ENCODE measurements at places on chromosomes 4 and X.

DNA sequence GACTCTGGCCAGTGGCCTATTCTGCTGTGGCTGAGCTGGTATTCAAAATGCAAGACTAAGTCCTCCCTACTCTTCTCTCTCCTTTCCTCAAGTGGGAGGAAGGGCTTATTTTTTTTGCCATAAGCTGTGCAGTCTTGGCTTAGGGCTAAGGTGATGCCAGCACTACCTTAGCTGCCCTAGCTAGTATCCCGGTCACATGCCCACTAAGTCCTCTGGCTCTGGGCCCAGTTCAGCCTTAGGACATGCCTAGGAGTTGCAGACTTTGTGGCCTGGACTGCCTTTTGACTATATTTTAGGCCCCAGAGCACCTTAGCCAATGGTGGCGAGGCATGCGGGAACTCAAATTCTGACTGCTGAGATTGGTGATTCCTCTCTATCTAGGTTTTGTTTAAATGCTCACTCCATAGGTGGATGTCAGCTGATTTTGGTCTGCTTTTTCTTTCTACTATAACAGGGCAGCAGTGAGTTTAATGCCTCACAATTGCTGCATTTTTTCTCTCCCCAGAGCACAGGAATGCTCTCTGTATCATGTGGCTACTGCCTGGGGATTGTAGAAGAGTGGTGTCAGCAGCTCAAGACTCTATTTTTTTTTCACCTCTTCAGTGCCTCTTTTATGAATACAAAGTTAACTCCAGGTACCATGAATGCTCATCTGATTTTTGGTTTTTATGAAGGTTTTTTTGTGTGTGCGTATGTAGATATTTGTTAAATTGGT lies 472.9 kb upstream of the GRID2 start:
- no peak for DNase-seq

DNA sequence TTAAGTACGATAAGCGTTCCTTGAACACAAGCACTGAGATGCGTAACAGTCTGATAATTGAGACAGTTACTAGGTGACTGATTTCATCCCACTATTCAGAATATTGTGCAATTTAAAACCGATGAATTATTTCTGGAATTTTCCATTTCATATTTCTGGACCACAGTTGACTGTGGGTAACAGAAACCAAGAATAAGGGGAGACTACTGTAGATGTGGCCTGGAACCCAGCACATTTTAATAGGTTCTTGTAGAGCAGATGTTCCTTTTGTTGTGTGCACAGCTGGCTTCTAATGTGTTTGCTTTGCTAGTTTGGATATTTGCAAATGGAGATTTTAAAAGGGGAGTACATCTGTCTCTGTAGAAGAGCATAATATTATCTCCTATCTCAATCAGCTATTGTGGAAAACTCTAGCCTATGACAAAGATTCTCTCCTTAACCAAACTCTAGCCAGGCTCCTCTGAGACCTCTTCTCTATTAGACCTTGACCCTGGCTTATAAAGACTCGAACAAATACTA lies 16.4 kb downstream of the NAAA start:
- no peak for DNase-seq

GRCh38 chrX:103631145-103631544 lies 2.4 kb downstream of the TCEAL1 start:
- no peak for DNase-seq

- no peak for DNase-seq
Observed at GRCh38 chrX:109643687-109644086, 18.7 kb upstream of the KCNE5 start.

- no peak for DNase-seq
Observed at GRCh38 chrX:33968611-33969010, 163.5 kb downstream of the FAM47A start.

DNA sequence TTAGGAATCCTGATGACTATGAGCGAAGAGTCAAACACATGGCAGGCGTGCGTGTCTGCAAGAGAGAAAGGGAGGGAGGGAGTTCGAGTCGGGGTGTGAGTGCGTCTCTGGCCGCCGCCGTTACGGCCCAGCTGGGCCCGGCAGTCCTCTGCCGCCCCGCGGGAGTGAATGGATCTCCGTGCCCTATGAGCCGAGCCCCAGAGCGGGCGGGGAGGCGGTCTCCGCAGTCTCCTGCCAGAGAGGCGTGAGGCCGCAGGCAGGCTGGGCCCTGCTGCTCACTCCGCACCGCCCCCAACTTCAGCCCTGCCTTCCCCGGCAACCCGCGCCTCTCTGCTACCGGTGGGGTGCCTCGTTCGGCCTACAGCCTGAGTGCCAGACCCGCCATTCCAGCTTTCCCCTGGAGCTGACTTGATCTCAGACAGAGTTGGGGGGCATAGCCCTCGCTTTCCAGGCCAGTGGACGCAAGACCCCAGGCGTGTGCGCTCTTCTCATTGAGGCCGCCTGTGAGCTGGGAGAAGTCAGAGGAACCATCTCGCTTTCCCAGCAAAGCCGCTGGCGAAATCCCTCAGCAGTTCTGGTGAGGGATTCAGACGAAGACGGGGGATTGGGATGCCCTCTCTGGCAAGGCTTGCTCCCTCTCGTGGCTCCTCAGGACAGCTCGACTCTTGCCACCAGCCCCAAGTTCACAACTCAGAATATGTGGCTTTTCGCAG lies 1.4 kb downstream of the SLC16A2 start:
- DNase-seq, result no peak

GRCh38 chr4:167724941-167725340 lies 367.4 kb upstream of the ANXA10 start:
- DNase-seq, result no peak

- DNase-seq, result no peak
Observed at GRCh38 chr4:184273166-184274147, 55.8 kb upstream of the ENPP6 start.

GRCh38 chr4:113840861-113841260 lies 79.3 kb upstream of the CAMK2D start:
- no peak for DNase-seq

DNA sequence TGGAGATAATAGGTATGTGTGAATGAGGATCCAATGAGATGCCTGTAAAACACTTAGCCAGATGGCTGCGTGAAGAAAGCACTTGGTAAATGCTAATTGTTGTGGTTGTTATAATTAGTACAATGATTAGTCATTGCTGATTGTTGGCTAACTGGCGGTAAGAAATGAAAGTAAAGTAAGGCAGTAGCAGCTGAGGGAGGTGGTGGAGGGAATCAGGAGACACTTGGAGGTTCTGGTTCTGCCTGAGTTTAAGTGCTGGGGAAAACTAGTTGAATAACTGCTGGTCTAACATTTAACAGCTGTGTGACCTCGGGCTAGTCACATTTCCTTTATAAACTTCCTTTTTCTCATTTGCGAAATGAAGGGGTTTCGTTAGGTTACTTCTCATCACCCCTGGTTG lies 30.9 kb downstream of the CD38 start:
- no peak for DNase-seq

DNA sequence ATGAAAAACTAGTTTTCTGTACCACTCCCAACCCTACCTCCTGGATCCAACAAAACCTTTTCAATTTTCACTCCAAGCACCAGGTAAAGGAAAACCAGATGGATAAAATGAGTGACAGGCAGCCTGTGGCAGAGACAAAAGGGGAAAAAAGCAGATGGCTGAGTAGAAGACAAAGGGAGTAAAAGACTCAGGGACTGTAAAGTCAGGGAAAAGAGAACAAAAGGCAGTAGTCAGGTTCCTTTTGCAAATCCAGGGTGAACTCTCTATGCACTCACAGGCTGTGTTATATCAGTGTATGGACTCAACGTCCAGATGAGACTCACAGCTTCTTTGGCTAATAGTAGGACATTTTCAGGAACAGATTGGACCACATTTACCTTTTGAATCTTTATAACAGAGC lies 54.2 kb downstream of the QRFPR start:
- no peak for DNase-seq

Measured in NCI-H524 treated with DMSO at 0.1 percent for 48 hours (cell line).